Psoas muscle (tissue), 8 donors: ENCODE measurements at places on chromosomes 16 and 17. TPM values are rescaled to one million over a fixed set of nuclear protein-coding genes. Genes with fewer than 3 reads are reported as not detected.
A peak's percentile ranks its signal among the peaks of the same experiment; 100 is the strongest.

Gene CTRL
- 1.1 TPM for total RNA-seq

Gene HOXB8
- total RNA-seq, result not detected

DNA sequence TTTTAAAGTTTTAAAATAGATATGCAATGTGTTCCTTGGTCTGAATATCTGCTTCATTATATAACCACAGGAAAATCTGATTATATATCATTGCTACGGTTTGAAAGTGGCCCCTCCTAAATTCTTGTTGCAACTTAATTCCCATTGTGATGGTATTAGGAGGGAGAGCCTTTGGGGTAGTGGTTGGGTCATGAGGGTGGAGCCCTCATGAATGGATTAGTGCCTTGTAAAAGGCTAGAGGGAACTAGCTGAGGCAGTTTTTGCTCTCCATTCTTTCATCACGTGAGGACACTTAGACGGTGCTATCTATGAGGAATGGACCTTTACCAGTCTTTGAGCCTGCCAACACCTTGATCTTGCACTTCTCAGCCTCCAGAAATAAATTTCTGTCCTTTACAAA is 7.6 kb downstream of the ABCA6 start:
- no peak for DNase-seq
- H3K4me1 ChIP-seq, result no peaks in the 10 kb centered on the region
- H3K27me3 ChIP-seq, result no peaks in the 10 kb centered on the region
- peaks cover 3% of the 10 kb centered on the region for H3K36me3 ChIP-seq

DNA sequence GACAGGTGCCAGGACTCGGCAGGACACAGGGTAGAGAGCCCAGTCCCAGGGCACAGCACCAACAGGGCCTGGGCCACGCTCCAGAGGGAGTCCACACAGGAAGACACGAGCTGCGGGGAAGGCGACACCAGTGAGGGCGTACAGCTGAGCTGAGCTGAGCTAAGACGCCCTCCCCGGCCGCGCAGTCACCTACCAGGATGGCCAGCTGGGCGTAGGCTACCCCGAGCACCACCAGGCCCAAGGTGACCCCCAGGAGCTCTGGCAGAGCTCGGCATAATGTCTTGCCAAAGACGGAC is 42.6 kb downstream of the TSC2 start:
- peak overlapping the region; percentile 38 for H3K4me3 ChIP-seq
- H3K4me1 ChIP-seq, result peaks cover 14% of the 10 kb centered on the region
- peaks cover 8% of the 10 kb centered on the region for H3K36me3 ChIP-seq
- peak overlapping the region; percentile 87 for H3K27ac ChIP-seq
- DNase-seq, result peak; percentile 83
- no peaks in the 10 kb centered on the region for H3K27me3 ChIP-seq

DNA sequence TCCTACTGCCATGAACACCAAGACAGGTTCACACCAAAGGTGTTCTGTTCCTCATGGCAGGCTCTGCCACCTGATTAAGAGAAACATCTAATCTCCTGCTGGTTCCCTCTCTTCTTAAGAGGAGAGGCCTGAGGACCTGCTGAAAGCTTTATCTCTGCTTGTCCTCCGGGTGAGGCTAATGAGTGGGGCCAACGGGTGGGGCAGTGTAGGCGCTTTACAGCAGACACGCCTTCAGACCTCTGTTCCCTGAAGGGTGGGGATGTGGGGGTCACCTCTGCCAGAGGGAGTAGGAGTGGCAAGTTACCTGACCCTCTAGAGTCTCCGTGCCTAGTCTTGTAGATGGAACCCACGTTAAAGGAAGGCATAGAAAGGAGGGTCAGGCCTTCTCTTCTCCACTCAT is 4.2 kb upstream of the MRM1 start:
- peaks cover 21% of the 10 kb centered on the region for H3K4me1 ChIP-seq
- H3K27ac ChIP-seq, result no peak overlapping the region
- DNase-seq, result no peak
- H3K36me3 ChIP-seq, result peaks cover 4% of the 10 kb centered on the region

DNA sequence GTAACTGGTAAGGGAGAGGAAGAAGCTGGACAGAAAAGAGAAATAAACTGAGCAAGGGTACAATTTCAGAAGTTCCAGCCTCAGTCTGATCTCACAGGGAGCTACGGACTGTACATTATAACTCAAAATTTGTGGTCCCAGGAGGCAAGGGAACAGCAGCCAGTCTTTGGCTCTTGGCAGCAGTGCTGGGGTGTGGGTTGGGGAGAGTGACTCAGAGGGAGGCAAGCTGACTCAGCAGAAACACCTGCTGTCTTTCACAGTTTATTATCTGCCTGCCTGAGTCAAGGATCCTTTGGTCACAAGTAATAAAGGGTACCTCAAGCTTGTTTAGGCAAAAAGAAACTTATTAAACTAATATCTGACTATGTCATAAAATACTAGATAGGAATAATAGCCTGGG is 73.5 kb upstream of the KIF2B start:
- H3K36me3 ChIP-seq, result no peaks in the 10 kb centered on the region
- H3K4me1 ChIP-seq, result no peaks in the 10 kb centered on the region
- no peak for DNase-seq
- no peaks in the 10 kb centered on the region for H3K27me3 ChIP-seq
- no peak overlapping the region for H3K27ac ChIP-seq

DNA sequence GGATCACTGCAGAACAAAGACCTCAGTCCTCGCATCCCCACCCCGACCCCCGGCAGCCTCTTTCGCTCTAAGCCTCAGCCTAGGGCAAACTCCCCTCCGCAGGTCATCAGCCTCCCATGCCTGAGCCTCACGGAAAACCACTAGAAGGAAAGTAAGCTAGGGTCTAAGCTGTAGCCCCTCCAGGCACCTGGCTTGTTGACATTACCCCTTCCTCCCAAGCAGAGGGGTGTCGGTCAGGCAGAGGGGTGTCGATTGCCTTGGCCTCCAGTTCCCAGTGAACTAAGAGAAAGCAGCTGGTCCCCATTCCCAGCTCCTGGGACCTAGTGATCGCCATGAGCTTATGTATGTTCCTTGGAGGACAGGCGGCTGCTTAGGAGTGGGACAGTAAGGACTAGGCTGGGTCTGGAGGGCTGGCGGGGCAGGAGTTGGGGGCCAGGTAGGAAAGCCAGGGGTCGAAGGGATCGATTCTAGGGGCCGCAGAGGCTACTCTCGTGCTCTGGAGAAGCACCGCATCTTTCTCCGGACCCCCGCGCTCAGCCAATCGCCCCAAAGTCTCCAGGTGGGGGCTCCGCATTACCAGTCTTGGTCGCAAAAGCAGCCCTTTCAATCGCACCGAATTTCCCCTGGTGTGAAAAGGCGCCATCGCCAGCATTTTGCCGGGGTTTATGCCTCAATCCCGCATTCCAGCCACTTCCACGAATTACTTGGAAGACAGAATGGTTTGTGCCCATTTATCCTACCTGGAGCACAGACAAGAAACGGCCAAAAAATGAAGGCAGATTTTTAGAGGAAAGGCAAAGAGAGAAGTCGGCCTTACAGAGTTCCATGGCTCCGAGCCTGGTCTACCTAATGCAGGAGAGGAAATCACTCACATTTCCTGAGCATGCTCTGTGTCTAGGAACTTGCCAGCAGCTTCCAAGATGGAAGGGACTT is 21.3 kb upstream of the HOXB13 start:
- H3K27me3 ChIP-seq, result peaks cover 98% of the 10 kb centered on the region
- no peak overlapping the region for H3K27ac ChIP-seq
- no peaks in the 10 kb centered on the region for H3K36me3 ChIP-seq
- no peaks in the 10 kb centered on the region for H3K4me1 ChIP-seq

DNA sequence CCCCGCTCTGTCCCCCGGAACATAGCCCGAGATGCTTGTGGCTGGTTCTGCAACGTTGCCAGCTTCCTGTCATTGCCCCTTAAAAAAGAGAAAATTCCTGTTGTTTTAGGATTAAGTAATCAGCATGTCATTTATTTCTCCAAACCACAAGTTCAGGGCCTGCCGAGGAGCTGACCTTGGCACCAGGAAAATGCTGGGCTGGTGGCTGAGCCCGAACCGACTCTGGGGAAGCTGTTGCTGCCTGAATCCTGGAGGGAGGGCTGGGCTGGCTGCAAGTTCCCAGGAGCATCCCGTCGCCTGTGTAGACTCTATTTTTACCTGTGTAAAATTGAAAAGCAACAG is 130.9 kb upstream of the FOXF1 start:
- H3K4me1 ChIP-seq, result no peaks in the 10 kb centered on the region
- DNase-seq, result no peak
- H3K4me3 ChIP-seq, result no peak overlapping the region
- H3K27me3 ChIP-seq, result peaks cover 6% of the 10 kb centered on the region
- no peak overlapping the region for H3K27ac ChIP-seq

GRCh38 chr17:40032322-40033320 is 17.4 kb downstream of the CSF3 start:
- peak overlapping the region; percentile 46 for H3K4me3 ChIP-seq
- H3K36me3 ChIP-seq, result peaks cover 84% of the 10 kb centered on the region
- peak overlapping the region; percentile 87 for H3K27ac ChIP-seq

GRCh38 chr17:807523-808294 is 25.6 kb downstream of the MRM3 start:
- no peak overlapping the region for H3K27ac ChIP-seq
- no peak for DNase-seq
- no peak overlapping the region for H3K4me3 ChIP-seq
- no peaks in the 10 kb centered on the region for H3K27me3 ChIP-seq

GRCh38 chr16:68739964-68740627 is 3.0 kb downstream of the CDH1 start:
- no peaks in the 10 kb centered on the region for H3K4me1 ChIP-seq
- DNase-seq, result no peak
- H3K36me3 ChIP-seq, result no peaks in the 10 kb centered on the region

DNA sequence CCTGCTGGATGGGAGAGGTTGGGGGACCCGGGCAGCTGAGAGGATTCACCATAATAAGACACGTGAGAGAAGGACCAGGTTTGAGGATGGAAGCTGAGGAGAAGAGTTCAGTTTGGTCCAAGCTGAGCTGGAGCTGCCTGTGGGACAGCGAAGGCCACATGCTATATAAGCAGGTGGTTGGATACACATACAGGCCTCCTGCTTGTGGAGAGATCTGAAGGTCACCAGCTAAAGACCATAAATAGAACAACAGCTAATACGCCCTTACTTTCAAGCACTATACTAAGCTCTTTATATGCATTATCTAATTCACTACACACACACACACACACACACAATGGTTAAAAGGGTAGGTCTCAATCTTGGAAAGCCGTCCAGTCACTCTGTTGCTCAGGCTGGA is 32.1 kb downstream of the DUSP14 start:
- H3K4me1 ChIP-seq, result no peaks in the 10 kb centered on the region
- DNase-seq, result no peak
- no peaks in the 10 kb centered on the region for H3K27me3 ChIP-seq
- H3K36me3 ChIP-seq, result no peaks in the 10 kb centered on the region
